ENCODE measurements at places on chromosomes 6 and 20.

DNA sequence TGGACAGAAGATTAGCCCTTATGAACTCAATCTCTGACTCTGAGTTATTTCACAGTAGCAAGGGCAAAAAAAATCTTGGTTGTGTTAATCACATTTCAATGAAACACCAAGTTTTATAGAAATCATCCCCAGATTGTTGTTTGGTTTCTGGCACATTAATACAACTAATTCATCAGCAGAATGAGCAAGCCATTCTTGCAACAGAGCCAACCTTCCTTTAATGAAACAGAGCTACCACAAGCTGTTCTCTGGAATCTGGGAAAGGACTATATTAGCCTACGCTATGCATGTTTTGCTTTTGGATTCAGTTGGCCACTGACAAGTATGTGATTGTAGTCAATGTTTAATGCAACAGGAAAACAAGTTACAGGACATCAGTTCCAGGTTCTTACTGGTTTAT, 13.8 kb upstream of the POPDC3 start:
- DNase-seq: no peak

- DNase-seq: no peak
Measured at GRCh38 chr6:80607811-80608391, 501.4 kb downstream of the BCKDHB start.

GRCh38 chr6:46948699-46949098, 27.0 kb upstream of the ADGRF5 start:
- DNase-seq: no peak

DNA sequence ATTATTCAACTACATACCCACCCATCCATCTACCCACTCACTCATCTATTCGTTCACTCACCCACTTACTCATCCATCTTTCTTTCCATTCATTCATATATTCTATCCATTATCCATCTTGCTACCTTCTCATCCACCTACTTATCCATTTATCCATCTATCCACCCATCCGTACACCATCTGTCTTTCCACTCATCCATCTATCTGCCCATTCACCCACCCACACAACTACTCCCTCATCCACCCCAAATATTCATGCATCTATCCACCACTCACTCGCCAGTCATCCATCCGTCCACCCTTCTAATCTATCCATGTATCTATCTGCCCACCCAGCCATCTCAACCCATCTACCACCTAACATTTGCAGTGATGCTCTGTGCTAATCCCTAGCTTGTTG, 13.6 kb upstream of the KCNB1 start:
- no peak for DNase-seq

GRCh38 chr6:21595285-21596144, 2.0 kb downstream of the SOX4 start:
- peak; percentile 33 for DNase-seq

- DNase-seq: no peak
Measured at GRCh38 chr6:39080246-39080875, 31.8 kb downstream of the GLP1R start.

DNA sequence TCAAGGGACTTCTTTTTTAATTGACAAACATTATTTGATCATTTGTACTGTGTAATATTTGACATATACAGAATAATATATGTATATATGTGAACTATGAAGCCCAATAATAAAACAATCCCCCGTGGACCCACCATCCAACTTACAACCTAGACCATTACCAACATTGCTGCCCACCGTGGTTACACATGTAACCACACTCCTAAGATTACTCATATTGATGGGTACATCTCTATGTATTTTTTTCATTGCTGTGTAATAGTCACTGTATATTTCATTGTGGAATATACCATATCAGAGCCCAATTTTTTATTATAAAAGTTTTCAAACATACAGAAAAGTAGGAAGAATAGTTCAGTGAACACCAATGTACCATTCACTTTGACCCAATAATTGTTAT, 94.3 kb downstream of the RTN4IP1 start:
- no peak for DNase-seq

DNA sequence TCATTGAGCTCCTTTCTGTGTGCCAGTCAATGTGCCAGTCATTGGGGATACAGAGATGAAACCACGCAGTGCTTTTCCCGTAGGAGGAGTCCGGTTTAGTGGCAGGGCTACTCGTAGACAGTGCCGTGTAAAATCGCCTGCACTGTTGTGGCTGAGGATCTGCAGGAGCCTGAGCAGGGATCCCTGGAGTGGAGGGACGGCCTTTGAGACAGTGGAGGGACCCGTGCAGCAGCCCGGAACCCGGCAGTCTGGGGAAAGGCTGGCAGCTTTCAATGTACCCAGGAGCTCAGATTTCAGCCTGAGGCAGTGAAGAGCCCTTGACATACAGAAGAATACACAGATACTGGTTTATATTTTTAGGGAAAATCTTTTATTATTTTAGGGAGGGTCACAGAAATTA, 203.3 kb downstream of the ARID1B start:
- DNase-seq: peak; percentile 86

GRCh38 chr6:30712441-30712945, 4.6 kb downstream of the MDC1 start:
- DNase-seq: no peak

DNA sequence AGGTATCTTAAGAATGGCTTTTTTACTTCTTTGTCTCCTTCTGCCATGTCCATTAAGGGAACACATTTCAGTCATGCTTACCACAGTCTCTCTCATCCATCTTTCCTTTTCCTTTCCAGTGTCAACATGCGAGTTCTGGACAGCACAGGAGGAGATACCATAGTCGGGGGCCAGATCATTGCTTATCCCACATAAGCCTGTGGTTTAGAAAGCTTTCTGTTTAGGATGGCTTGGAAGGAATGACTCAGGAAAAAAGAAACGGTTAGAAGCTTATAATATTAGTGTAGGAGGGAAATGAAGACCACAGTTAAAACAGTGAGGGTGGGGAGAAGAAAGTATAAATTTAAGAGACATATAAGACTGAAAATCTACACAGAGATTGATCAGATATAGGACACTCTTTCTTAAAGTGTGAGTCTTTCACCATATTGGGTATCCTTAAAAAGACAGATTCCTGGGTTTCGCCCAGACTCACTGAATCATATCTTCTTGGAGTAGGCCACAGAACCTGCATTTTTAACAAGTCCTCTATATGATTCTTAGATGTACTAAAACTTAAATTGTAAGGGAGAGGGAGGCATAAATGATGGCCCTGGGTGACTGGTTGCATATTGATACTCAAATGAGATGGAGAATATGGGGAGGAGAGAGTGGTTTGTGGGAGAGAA, 36.1 kb downstream of the DSE start:
- DNase-seq: no peak

DNA sequence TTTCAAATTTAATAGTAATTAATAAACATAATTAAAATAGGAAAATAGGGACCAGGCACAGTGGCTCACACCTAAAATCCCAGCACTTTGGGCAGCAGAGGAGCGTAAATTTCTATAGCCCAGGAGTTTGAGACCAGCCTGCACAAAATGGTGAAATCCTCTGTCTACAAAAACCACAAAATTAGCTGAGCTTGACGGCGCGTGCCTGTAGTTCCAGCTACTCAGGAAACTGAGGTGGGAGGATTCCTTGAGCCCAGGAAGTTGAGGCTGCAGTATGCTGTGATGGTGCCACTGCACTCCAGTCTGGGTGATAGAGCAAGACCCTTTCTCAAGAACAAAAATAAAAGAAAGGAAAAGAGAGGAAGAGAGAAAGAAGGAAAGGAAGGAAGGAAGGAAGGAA, 1387.0 kb upstream of the ADGRB3 start:
- DNase-seq: no peak

DNA sequence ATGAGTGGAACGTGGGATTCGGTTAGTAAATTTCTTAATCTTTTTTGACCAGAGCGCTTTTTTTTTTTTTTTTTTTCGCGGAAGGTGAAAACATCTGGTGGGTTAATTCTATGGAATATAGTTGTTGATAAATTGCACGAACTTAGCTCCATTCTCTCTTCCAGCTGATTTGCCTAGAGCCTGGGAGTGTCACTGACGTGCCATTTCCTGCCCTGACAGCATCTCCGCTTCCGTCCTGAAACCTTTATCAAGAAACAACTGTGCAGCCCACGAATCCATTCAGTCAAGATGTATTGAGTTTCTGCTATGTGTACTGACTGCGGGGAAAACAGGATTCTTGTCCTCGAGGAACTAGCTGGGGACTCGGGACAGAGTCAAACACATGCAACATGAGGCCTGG, 59.5 kb upstream of the TGM3 start:
- no peak for DNase-seq

DNA sequence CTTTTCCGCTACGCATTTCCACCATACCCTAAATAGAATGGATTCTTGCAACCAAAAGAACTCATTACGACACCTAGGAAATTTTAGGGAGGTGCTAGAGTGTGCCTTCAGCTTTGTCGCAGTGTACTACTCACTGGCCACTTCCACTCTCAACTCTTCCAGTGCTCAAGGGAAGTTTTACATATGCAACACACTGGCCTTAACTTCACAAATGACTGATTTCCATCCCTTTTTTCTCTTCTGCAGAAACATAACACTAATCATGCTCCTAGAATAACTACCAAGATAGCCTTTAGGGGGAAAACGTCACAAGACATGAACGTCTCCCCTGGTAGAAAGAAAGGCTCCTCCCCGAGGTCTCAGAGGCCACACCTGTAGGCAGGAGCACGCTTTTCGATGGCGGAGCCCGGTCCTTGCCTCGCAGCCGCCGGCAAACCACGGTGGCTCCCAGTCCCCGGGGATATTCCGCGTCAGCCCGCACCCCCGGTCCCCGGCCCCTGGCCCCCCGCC, 584 bp downstream of the LYRM4 start:
- DNase-seq: peak; percentile 85

DNA sequence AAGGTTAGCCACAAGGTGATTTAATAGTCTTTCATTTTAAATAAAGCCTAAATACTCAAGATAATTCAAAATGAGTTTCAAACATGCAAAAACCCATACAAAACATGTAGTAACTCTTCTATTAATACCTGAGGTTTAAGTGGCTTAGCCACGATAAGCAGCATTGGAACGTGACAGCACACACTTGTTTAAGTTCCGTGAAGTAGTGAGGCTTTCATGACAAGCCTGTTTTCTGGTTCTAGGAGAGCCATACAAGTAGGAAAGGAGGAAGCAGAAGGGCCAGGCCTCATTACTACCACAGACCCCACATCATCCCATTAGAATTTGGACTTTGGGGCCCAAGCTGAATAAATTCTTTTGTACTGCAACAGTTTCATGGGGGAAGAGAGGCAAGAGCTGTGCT, 54.3 kb upstream of the PRND start:
- no peak for DNase-seq

- DNase-seq: no peak
Measured at GRCh38 chr20:47668313-47669151, 116.7 kb downstream of the SULF2 start.

GRCh38 chr6:155155787-155156447, 107.9 kb upstream of the CLDN20 start:
- no peak for DNase-seq

GRCh38 chr6:32105433-32105832, 3.7 kb downstream of the TNXB start:
- no peak for DNase-seq

DNA sequence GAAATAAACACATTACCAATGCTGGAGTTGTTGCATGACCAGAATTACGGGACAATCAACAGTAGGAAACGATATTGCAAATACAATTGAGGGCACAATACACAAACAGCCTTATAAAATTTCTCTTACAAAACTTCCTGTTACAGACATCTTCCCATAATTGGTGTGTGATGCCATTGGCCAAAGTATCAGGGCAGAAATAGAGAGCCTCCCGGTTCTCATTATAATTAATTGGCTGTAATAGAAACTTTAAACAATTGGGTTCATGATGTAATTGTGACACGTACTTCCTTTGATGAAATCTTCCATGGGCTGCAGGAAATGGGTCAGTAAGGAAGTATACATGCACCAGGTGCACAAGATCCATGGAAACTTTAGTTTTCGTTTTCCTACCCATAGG, 40.3 kb upstream of the RALGAPA2 start:
- DNase-seq: no peak

- no peak for DNase-seq
Measured at GRCh38 chr6:126172131-126172530, 167.8 kb upstream of the CENPW start.

DNA sequence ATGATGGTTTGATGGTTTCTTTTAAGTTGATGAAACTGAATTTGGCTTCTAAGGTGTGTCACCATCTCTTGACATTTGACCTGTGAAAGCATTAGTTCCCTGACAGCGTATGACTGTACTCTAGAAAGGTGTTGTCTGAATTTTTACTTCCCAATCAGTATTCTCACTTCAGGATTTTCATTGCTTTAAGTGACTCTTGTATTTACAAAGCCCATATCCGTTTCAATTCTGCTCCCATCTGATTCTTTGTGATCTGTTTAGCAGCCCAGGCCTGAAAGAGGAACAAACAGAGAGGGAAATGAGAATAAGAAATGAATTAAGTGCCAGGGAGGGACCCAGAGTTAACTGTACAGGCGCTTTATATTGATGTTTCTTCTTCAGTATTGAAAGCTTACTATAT, 73.7 kb downstream of the FARS2 start:
- no peak for DNase-seq

DNA sequence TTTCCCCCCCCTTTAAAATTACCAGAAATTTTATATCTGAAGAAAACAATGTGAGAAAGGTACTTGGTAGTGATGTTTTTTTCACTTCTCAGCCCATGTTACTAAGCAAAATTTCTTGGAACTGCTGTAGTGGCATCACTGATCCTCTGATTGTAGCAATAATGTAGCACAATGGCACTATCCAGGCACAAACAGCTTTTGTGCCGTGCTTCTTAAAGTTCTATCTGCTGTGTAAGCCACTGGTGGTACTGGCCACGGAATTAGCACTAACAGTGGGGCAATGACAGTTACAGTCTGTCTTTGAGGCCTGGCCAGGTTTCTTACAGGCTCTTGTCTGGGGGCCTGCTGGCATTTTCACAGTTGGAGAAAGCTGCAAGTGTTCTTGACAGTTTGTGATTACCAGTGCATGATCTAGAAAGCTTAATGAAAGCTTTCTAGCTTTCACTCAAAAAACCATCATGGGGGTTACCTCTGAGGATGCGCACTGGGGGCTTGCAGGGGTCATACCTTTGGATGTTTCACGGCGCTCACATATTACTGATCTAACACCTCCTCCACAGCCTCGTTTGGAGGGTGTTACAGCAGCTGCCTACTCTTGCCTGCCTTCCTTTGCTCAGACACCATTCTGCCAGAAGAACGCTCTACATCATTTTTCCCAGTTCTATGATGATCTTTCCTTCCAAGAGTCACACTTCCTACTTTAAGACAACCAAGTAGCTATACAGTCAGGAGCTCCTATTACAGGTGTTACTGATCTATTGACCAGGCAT, 58.4 kb upstream of the ARMH2 start:
- DNase-seq: no peak
